ENCODE measurements at places on chromosomes 12 and 14.

DNA sequence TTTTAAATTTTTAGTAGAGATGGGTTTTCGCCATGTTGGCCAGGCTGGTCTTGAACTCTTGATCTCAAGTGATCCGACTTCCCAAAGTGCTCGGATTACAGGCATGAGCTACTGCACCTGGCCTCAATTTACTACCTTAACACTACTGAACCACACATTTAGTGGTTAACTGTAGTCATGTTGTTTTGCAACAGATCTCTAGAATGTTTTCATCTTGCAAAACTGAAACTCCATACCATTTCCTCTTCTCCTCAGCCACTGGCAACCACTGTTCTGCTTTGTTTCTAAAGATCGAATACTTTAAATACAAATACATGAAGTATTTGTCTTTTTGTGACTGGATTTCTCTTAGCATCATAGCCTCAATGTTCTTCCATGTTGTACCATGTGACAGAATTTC lies 15.4 kb upstream of the SMCO2 start:
- DNase-seq: no peak

- peak; percentile 54 for DNase-seq
These were observed 62.5 kb downstream of the DRAM1 start for GRCh38 chr12:101939856-101940265.

DNA sequence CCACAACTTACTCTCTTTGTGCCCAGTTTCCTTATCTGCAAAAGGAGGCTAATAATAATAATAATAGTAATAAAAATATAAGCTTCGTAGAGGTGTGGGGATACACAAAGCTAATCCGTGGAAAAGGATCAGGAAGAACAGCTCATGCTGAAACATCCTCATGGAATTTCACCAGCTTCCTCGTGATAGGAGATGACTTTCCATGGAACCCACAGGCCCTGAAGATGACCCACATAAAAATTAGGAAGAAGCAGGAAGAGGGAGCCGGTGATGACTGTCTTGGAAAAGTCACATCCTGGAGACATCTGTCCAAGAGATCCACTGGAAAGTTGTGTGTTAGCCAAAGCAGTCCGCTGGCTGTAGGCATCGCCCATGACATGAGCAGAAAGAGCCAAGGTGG lies 31.9 kb upstream of the FZD10 start:
- no peak for DNase-seq

- DNase-seq: no peak
These were observed 20.4 kb upstream of the TTC7B start for GRCh38 chr14:90836692-90837063.

GRCh38 chr12:25886396-25886795 lies 72.1 kb upstream of the RASSF8 start:
- DNase-seq: no peak

- DNase-seq: no peak
These were observed at the start of gene SSTR1 for GRCh38 chr14:38207736-38208617. SSTR1 (plus strand) TSS chr14:38207904; CDS start chr14:38209390, 1,486 bp downstream.

- DNase-seq: no peak
These were observed 113.6 kb upstream of the BTG1 start for GRCh38 chr12:92259291-92259690.

- DNase-seq: no peak
These were observed 1381.7 kb upstream of the SEL1L start for GRCh38 chr14:82915381-82915780.

- peak; percentile 61 for DNase-seq
These were observed 28.1 kb downstream of the CBX5 start for GRCh38 chr12:54251667-54252284.

GRCh38 chr12:11920231-11920630 lies 150.5 kb upstream of the BCL2L14 start:
- no peak for DNase-seq

- DNase-seq: no peak
These were observed 165.9 kb upstream of the TMEM260 start for GRCh38 chr14:56413721-56414120.

DNA sequence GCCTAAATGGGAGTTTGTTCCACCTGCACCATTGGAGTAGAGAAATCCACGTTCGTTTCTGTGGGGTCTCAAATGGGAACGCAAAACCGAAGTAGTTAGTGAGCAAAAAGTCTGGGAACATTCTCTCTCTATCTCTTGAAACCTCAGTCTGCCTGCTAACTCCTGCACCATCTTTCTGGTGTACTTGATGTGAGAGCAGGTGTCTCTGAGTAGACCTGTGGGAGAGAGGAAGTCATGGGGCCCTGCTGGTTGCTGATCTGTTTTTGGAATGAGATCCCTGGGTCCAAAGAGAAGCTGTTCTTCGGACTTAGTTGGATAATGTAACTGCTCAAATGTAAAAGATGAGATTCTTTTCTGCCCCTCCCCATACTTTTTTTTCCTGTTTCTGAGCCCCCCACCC lies 57.3 kb downstream of the MAX start:
- no peak for DNase-seq

- DNase-seq: no peak
These were observed 179.6 kb upstream of the PDZRN4 start for GRCh38 chr12:41008472-41008871.

GRCh38 chr12:104216521-104216924 lies 944 bp downstream of the TXNRD1 start:
- DNase-seq: no peak

DNA sequence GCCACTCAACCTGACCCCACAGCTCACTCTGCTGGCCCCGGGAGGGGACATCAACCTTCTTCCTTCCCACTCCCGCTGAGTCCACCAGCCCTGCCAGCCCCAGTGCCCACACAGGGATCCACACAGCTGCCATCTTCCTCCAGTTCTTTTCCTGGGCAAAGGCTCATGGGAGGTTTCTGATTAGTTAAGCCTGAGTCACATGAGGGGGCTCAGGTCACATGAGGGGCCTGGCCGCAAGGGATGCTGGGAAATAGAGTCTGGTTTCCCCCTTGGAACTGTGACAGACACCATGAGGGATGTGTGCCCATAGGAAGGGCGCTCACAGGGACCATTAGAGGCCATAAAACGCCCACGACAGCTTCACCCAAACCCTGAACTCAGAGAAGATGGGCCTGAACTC lies 228.7 kb upstream of the SFSWAP start:
- no peak for DNase-seq

DNA sequence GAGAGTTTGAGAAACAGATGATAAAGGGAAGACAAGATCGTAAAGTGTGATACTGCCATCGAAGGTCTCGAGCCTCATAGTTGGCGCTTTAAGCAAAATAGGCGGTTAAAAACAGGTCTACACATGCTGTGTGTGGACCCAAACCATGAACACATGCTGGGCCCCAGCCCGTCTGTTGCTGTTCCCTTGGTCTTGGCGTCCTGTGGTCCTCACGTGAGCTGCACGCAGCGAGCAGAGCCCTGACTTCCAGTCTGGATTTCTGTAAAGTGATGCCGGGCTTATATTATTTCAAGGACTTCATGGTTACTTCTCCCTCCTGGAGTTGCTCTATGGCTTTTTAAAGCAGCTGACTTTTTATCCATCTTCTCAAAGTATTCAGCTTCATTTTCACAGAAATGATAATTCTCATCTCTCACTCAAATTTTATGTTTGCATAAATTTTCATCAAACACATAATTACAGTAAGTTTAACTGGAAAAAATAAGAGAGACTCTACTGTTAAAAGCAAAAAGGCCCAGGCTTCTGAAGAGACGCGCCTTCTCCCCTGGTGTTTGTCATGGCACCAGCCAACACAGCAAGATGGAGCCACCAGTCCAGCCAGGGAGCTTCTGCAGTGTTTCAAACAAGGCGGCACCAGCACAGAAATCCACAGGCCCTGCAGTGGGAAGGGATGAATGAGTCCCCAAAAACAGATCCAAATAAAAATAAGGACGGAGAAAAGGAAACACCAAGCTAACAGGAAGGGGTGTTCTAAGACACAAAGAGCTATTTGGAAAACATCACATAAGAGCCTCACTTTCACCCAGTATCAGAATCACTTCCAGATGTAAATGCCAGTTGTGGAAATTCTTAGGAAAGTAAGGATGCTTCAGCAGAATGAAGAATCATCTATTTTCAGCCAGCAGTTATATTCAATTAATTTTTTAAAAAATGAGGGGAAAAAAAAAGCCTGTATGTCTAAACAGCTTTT lies 24.9 kb downstream of the SFSWAP start:
- DNase-seq: no peak

DNA sequence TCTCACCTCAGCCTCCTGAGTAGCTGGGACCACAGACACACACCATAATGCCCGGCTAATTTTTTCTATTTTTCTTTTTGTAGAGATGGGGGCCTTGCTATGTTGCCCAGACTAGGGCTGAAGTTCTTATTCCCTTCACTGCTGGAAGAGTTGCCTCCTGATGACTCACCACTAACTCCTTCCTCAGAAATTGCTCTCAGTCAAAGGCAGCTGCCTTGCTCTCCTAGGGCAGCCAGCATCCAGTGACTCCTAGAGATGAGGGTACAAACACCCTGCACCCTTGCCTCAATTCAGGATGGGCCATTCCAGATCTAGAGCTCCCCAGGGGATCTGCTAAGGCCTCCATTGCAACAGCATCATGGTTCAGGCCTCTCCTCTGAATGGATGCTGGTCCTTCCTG lies 54.0 kb upstream of the RASSF8 start:
- DNase-seq: peak; percentile 7

DNA sequence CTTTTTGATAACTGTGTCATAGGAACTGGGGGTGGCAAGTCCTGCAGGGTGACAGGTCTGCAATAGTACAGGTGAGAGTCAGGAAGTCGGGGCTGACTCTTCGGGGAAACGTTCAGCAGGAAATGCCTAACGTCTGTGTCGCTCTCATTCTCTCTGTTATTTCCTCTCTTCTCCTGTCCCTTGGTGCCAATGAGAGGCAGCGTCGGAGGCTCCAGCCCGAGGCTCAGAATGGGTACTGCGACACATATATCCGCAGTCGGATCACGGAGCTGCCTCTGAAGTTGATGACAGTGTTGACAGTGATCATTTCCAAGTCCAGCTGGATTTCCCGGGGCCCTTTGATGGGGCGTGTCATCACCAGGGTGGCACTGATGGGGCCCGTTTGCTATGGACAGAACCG lies 2.7 kb upstream of the TC2N start:
- DNase-seq: no peak

DNA sequence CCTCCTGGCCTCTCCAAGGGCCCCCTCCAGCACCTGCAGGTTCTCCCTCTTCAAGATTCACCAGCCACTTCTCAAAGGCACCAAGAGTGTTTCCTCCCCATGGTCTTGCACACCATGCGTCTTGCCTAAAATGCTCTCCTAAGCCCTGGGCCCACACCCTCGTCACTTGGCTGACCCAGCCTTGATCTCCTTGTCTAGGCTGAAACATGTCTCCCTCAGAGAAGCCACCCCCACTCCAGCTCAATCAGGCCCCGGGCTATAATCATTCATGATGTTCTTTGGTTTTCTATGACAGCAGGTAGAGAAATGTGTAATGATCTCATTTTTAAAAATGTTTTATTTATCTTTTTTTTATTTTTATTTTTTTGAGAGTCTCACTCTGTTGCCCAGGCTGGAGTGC lies 88.1 kb downstream of the EFCAB11 start:
- no peak for DNase-seq

DNA sequence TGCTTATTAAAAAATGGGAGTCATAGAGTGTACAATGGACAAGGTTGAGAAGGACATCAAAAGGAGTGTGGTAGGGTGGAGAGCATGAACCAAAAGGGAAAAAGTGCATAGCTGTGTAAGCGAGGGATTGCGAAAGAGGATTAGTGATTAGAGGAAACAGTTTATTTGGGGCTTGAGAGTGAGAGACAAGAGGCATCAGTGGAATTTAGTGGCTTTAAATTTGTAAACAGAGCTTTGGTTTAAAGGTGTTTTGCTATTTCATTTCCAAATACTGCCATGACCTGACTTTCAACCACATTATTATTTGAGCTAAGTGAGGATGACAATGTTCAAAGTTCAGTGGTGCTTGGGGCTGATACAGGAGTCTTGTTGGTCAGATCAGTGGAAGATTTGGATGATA lies 53.4 kb downstream of the SLC16A7 start:
- no peak for DNase-seq

DNA sequence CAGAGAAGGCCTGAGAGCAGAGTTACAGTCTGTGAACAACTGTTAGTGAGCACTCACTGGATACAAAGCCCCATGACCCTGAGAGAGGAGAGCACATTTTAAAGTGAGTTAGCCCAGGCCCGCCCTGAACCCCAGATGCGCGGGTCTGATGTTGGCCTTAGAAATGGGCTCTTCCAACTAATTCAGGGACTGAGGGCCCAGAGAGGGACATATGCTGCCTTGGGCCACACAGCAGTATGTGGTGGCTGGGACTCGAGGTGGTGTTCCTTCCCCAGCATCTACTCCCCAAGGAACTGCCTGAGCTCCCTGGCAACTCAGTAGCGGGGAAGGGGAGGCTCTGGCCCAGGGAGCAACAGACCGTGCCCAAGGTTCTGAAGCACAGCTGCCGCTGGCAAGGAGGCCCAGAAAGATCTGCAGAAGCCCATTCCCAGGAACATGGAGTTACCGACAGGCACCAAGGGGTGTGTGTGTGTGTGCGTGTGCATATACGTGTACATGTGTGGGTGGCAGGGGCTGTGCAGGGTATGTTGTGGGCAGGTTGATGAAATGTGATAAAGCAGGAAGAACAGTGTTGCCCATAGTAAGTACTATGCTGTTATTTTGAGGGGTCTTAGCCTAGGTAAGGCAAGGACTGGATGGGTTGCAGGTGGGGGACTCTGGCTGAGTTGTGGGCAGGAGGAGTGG lies 40.5 kb downstream of the KRT80 start:
- DNase-seq: no peak

- no peak for DNase-seq
These were observed 17.7 kb downstream of the C12orf75 start for GRCh38 chr12:105348142-105348541.

DNA sequence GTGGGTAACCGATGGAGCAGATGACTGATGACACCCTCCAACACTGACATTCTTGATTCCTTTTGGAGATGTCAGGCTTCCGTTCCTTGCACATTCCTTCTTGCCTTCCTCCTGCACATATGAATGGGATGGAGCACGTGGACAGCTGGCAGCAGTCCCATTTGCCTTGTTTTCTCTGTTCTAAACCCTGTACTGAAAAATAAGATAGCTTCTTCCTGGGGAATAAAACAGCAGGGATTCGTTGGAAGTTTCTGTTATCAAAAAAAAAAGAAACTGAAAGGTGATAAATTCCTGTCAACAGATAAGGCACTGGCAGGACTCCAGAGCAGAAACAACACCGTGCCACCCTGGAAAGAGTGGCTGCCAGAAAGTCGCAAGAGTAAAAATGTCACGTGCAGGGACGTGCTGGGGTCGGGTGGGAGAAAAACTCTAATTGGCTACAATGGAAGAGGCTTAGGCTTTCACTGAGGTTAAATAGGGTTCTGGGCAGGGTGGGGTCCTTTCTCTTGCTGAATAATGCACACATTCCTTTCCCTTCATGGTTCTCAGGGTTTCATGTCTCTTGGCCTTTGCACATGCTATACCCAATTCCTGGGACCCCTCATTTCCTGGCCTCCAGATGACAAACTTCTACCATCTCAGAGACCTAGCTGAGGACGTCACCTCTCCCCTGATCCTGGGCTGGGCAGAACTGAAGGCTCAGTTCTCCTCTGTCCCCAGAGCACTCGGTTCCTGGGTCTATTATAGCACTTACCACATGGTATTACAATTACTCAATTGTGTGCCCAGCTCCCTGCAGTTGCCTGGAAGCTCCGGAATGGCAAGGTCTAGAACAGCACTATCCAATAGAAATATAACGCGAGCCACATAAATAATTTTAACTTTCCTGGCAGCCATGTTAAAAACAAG lies 7.0 kb upstream of the NUAK1 start:
- DNase-seq: no peak
